Stimulated activated CD4-positive, alpha-beta T cell treated with anti-CD3 and anti-CD28 coated beads, Interleukin-1b, Interleukin-23, amount 100 ng/mL, for 1 hour (primary cell): ENCODE measurements at places on chromosomes 11 and 22.

GRCh38 chr11:33160136-33160535 lies 1.1 kb downstream of the CSTF3 start:
- DNase-seq = no peak

DNA sequence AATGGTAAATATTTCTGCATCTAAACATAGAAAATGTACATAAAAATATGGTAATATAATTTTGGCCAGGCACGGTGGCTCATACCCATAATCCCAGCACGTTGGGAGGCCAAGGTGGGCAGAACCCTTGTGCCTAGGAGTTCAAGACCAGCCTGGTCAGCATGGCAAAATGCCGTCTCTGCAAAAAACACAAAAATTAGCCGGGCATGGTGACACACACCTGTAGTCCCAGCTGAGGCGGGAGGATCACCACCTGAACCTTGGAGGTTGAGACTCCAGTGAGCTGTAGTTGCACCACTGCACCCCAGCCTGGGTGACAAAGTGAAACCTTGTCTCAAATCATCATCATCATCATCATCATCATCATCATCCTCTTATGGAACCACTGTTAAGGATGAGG lies 230.6 kb upstream of the NCAM1 start:
- DNase-seq = no peak

- DNase-seq = no peak
Measured at GRCh38 chr11:65593518-65594414, 1.8 kb downstream of the KCNK7 start.

DNA sequence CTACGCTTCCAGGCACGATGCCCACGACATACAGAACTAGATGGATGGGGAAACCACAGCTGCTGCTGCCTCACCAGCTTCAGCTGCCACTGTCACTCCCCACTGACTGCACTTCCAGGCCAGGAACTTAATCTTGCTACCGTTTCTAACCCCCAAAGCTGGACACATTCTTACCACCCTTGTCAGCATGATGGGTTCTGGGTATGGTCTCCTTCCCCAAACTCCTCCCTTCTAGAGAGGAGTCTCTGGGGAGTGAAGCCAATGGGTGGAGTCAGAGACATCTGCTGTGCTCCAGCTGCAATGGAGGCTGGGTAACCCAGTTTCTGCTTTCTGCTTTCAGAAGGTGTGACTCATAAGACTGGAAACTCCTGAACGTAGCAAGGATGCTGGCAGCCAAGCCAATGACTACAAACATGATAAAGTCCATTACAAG lies 87.0 kb upstream of the THY1 start:
- no peak for DNase-seq

DNA sequence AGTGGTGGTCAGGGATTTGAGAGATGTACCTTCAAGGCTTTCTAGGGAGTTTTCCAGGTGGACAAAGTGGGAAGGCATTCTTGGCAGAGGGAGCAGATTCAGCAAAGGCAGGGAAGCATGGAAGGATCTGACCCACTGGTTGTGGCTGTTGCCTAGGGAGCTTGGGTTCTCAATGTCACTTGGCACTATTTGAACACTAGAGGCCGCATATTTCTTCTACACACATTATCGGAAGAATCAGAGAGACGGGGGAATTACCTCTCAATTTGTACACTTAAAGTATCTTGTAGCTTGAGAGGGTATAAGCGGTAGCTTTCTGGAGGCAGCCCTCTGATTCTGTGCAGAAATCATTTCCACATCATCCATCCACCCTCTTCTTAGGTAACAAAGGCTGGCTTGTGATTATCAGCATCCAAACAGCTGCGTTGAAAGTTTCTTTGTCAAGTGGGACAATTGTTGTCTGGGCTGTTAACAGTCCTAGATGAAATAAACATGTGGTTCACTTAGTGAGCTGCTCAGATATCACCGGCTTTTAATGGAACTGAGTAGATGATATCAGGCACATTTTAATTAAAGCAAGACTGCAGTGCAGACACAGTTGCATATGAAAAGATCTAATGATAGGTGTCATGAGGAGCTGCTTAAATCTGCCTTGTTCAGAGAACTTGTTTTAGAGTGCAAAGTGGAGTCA lies 2.6 kb downstream of the NELL1 start:
- no peak for DNase-seq

- DNase-seq = no peak
Measured at GRCh38 chr22:45964926-45965527, 11.9 kb downstream of the WNT7B start.

DNA sequence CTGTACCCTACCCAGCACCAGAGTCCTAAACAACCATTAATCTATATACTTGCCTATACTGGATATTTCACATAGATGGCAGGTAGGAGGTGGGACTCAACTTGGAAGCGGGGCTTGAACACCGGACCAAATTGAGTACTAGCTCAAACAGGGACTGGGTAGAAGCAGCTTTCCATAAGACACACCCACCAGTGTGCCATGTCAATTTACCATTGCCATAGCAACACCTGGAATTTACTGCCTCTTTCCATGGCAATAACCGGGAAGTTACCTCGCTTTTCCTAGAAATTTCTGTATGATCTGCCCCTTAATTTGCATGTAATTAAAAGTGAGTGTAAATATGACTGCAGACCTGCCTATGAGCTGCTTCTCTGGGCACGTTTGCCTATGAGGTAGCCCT lies 38.6 kb upstream of the CUL5 start:
- DNase-seq = no peak

DNA sequence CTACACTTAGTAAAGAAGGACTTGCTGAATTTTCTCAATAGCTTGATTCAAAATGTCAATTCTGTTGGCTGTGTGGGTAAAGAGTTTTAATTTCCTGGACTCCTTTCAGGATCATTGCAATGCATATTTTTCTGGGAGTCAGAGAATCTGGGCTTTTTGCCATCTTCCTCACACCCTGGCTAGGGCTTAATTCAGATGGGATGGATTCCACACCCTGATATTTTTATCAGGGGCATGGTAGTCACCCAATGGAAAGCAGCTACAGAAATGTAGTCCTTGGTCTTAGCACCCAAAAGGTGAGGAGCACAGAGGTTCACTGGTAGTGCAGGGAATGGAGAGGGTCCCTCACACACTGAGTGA lies 79.3 kb downstream of the SGSM3 start:
- DNase-seq = no peak

DNA sequence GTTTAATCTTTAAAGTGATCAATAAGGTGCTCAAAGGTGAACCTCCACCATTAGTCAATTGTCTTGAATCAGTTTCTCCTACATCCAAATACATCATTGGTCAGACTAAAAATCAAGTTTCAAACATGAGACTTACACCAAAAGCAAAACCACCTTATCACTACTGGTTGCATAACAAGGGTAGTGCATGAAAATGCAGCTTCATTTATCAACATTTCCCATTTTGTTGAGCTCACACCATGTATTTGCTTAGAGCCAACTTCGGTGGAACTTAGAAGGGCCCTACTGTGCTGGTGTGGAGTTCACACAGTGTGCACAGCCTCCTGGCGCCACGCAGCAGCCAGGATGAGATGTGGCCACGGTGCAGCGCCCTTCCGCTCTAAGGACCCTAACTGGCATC lies 23.1 kb upstream of the PHLDA2 start:
- no peak for DNase-seq
